Right lung (tissue), 10 donors: ENCODE measurements at places on chromosomes 7 and 10. TPM values are rescaled to one million over a fixed set of nuclear protein-coding genes. Genes with fewer than 3 reads are reported as not detected.

GRCh38 chr7:69939317-69939716 lies 341.0 kb downstream of the AUTS2 start:
- no peak for DNase-seq

HOXA3 gene
- polyA plus RNA-seq = 33.5 TPM

ACSL5 gene
- 13.2 TPM for polyA plus RNA-seq

ITPRID1 gene
- 0.05 TPM for polyA plus RNA-seq

FEZF1 gene
- not detected for polyA plus RNA-seq

MAT1A gene
- polyA plus RNA-seq = 0.90 TPM

DNA sequence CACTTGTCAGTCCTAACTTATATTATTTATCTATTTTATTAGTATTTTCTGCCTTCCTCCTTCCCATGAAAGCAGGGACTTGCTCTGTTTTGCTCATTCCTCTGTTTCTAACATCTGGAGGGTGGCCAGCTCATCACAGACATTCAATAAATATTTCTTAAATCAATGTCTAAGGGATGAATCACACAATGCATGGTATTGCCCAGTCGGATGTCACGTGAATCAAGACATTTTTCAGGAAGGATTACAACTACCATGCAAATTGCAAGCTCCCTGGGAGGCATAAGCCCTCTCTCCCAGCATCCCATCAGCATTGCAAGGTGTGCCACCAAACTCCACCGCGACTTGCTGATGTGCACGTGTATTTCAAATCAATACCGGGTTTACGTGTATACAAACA lies 146.6 kb upstream of the RNF32 start:
- no peak for DNase-seq

DNA sequence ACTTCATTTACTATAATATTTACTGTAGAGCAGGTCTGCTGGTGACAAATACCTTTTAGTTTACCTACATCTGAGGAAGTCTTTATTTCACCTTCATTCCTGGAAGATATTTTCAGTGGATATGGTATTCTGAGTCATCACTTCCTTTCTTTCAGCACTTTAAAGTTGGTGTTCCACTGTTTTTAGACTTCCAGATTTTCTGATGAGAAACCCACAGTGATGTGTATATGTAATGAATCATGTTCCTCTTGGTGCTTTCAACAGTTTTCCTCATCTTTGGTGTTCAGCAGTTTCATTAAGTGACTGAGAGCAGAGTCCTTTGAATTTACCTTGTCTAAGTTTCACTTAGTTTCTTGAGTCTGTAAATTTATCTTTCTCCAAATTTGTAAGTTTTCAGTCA lies 36.4 kb downstream of the COPG2 start:
- DNase-seq = no peak
